Thoracic aorta endothelial cell (primary cell): ENCODE measurements at places on chromosomes 3 and 15. TPM values are rescaled to one million over a fixed set of nuclear protein-coding genes. Genes with fewer than 3 reads are reported as not detected.

The SERINC4 gene
- not detected in 2 replicates for total RNA-seq

The MINAR1 gene
- 1.1 and 1.4 TPM in 2 replicates for total RNA-seq

The ARNT2 gene
- 0.27 and 0.93 TPM in 2 replicates for total RNA-seq

The SLCO2A1 gene
- 0.93 and 2.2 TPM in 2 replicates for total RNA-seq

The TMOD2 gene
- 6.0 and 9.8 TPM in 2 replicates for total RNA-seq

The TTC21A gene
- total RNA-seq, result 3.2 and 3.9 TPM in 2 replicates

The IMPG2 gene
- 0.50 and 0.53 TPM in 2 replicates for total RNA-seq

The CLDN11 gene
- 7.5 and 191 TPM in 2 replicates for total RNA-seq

The CTXN2 gene
- total RNA-seq, result not detected in 2 replicates

The TNFAIP8L3 gene
- 56.0 and 60.8 TPM in 2 replicates for total RNA-seq

The TP53BP1 gene
- 60.9 and 66.8 TPM in 2 replicates for total RNA-seq

The CTNNB1 gene
- 880 and 912 TPM in 2 replicates for total RNA-seq

The RNU5B-1 gene
- total RNA-seq, result not detected in 2 replicates

The PLXNA1 gene
- total RNA-seq, result 32.7 and 46.1 TPM in 2 replicates

The TM4SF1 gene
- 845 and 906 TPM in 2 replicates for total RNA-seq

The CCR8 gene
- total RNA-seq, result not detected in 2 replicates

The CPN2 gene
- total RNA-seq, result not detected in 2 replicates

The GUCA1C gene
- total RNA-seq, result not detected in 2 replicates

The ABI3BP gene
- total RNA-seq, result 36.0 and 40.6 TPM in 2 replicates

The ERICH6 gene
- total RNA-seq, result not detected in 2 replicates

The USF3 gene
- total RNA-seq, result 14.5 and 15.5 TPM in 2 replicates

The NANOGP8 gene
- total RNA-seq, result 0.14 TPM in 1 of 2 replicates, not detected in the other

The FGF7 gene
- under 0.01 and 0.14 TPM in 2 replicates for total RNA-seq

The CPOX gene
- 26.7 and 28.3 TPM in 2 replicates for total RNA-seq

The TJP1 gene
- 144 and 156 TPM in 2 replicates for total RNA-seq

The GHSR gene
- not detected in 2 replicates for total RNA-seq

The ARGFX gene
- not detected in 2 replicates for total RNA-seq

The SEMA6D gene
- 10.0 and 12.4 TPM in 2 replicates for total RNA-seq

The HHLA2 gene
- total RNA-seq, result not detected in 2 replicates

The THPO gene
- not detected in 2 replicates for total RNA-seq

The PIK3R4 gene
- 44.4 and 48.5 TPM in 2 replicates for total RNA-seq

The MYNN gene
- 20.5 and 22.2 TPM in 2 replicates for total RNA-seq

The RPL39L gene
- total RNA-seq, result 23.8 and 28.9 TPM in 2 replicates

The EFHB gene
- total RNA-seq, result 0.27 TPM in 1 of 2 replicates, not detected in the other

The P2RY1 gene
- 3.9 and 4.3 TPM in 2 replicates for total RNA-seq

The SCN5A gene
- 23.7 and 31.8 TPM in 2 replicates for total RNA-seq

The PRR23C gene
- not detected in 2 replicates for total RNA-seq

The SYNPR gene
- not detected in 2 replicates for total RNA-seq

The NLGN1 gene
- total RNA-seq, result 52.5 and 55.5 TPM in 2 replicates

The DUSP7 gene
- total RNA-seq, result 16.9 and 23.2 TPM in 2 replicates

The GRM7 gene
- not detected in 2 replicates for total RNA-seq

The EPHA3 gene
- total RNA-seq, result not detected in 2 replicates

The C15orf39 gene
- 16.8 and 27.8 TPM in 2 replicates for total RNA-seq

The PLA2G4E gene
- not detected in 2 replicates for total RNA-seq

The CPNE4 gene
- total RNA-seq, result not detected in 2 replicates

The SLC24A5 gene
- total RNA-seq, result 0.07 TPM in 1 of 2 replicates, not detected in the other

The GOLGA8G gene
- total RNA-seq, result not detected in 2 replicates

The WDR72 gene
- total RNA-seq, result not detected in 2 replicates

The ALDH1L1 gene
- total RNA-seq, result not detected in 2 replicates

The MEGF11 gene
- total RNA-seq, result under 0.01 TPM in 1 of 2 replicates, not detected in the other

The TMOD3 gene
- 104 and 114 TPM in 2 replicates for total RNA-seq

The EOGT gene
- total RNA-seq, result 150 and 163 TPM in 2 replicates

The OR5H2 gene
- not detected in 2 replicates for total RNA-seq

The TIMP4 gene
- 0.14 TPM in 1 of 2 replicates, not detected in the other for total RNA-seq

The NCBP2 gene
- total RNA-seq, result 64.3 and 65.4 TPM in 2 replicates
